Hematopoietic multipotent progenitor cell (in vitro differentiated cells): ENCODE measurements at places on chromosomes 5 and 9. TPM values are rescaled to one million over a fixed set of nuclear protein-coding genes. Genes with fewer than 3 reads are reported as not detected.

DNA sequence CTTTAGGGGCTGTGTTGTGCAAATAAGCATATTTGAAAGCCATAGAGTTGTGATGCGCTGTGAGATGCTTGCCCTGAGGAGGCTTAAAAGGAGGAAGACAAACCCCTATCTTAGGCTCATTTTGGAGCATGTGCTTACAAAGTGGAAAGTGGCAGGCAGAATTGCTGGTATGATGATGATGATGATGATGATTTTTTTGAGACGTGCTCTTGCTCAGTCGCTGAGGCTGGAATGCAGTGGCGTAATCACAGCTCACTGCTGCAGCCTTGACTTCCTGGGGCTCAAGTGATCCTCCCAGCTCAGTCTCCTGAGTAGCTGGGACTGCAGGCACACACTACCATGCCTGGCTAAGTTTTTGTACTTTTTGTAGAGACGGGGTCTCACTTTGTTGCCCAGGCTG, 1.7 kb downstream of the CNOT8 start:
- no peak for DNase-seq

DNA sequence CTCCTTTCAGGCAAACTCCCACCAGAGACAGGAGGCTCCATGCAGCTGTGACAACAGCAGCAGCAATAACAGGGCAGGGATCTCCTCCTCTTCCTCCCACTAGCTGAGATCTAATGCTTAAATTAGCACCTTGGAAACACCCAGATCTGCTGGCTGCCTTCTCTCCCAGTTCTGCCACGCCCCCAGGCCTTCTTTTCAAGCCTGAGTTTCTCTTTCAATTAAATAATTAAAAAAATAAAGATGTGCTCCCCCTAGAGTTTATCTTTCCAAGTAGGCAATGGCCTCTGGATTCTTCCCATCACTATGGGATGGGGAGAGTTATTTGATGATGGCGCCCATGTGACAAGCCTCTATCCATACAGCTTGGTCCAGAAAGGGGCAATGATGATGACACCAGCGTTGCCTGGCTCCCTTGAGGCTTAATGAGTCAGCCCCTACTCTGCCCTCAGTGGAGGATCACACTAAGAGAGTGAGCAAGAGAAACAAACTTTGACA, 3.8 kb downstream of the FAM219A start:
- DNase-seq, result no peak

DNA sequence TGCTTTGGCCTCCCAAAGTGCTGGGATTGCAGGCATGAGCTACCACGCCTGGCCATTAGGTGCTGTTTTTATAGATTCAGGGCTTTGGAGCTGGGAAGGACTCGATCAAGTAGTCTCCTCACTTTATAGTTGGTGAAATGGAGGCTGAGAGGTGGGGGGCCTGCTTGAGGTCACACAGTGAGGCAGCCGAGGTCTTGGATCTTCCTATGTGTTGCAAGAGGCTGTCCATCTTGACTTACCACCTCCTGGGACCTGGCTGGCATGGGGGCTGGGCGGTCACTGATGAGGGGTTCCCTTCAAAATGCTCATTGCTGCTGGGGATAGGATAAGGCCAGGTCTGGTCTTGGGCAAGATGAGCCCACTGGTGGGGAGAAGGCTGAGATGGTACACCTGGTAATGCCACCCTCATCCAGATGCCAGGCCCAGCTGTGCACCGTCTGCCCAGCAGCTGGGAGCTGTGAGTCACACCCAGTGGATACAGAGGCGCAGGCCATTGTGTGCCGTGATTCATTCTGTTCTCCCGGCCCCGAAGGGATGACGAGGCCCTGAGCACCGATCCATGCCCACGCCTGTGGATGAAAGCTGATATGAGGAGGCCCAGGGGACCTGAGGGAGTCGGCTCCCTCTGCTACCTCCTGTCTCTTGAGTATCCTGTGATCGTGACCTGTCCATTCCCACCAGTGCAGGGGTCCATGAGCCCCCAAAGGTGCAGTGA, 10.5 kb upstream of the NDST1 start:
- no peak for DNase-seq

Gene BAAT
- total RNA-seq, result not detected

GRCh38 chr5:61132559-61132958, 29.7 kb downstream of the SMIM15 start:
- DNase-seq, result no peak

Gene TSC1
- 33.9 TPM for total RNA-seq

- DNase-seq, result no peak
Observed at GRCh38 chr9:119282476-119283077, 86.7 kb downstream of the BRINP1 start.

GRCh38 chr5:15752663-15753285, 252.8 kb downstream of the FBXL7 start:
- no peak for DNase-seq

Gene HSD17B4
- total RNA-seq, result 80.5 TPM

DNA sequence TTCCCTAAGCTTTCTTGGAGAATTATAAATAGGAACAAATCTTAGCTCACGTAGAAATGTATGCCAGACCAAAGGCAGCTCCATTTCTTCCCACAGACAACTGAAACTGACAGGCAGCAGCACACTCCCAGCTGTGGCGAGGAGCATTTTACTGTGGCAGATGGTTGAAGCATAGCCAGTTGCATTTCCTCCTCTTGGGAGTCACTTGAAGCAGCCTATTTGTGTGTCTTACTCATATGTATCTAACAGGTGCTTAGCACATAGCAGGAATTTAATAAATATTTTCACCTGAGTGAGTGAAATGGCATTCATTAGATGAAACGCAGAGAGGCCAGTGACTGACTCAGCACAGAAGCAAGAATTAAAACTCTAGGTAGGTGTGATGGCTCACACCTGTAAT, 12.3 kb upstream of the MTMR12 start:
- DNase-seq, result no peak

DNA sequence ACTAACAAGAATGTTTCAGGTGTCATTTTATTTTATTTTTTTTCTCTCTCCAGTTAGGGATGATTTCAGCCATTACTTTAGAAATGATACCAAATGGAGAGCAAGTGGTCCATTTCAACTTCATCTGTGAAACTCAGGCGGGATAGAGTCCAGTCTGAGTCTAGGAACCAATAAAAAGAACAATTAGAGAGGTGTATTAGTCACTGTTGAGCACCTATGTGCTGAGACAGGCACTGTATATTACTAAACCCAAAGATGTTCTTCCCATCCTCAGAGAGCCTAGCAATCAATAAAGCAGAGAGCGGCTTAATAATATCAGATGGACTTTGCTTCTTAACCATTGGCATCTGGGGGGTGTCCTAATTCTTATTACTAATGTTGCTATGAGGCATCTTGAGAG, 410.3 kb upstream of the SLC24A2 start:
- DNase-seq, result no peak

Gene HSDL2
- total RNA-seq, result 17.0 TPM

Gene AQP3
- 1.6 TPM for total RNA-seq

Gene SCGB3A1
- total RNA-seq, result not detected

DNA sequence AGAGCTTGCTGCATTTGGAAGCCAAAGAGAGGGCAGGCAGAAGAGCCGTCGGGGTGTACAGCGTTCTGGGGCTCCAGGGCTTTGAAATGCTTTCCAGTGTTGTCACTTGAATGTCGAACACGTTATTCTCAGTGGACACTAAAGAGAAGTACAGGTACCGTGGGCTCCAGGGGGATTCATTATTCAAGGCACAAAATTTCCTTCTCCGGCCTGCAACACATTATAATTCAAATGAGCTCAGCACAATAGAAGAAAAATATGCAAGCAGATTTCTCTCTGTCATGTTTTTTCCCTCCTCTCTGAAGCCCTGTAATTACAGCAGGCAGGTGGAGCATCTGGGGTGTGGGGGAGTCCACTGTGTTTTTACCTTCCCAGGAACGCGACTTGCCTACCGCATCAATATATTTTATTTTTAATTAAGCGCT, 293.1 kb downstream of the ZSWIM6 start:
- no peak for DNase-seq

DNA sequence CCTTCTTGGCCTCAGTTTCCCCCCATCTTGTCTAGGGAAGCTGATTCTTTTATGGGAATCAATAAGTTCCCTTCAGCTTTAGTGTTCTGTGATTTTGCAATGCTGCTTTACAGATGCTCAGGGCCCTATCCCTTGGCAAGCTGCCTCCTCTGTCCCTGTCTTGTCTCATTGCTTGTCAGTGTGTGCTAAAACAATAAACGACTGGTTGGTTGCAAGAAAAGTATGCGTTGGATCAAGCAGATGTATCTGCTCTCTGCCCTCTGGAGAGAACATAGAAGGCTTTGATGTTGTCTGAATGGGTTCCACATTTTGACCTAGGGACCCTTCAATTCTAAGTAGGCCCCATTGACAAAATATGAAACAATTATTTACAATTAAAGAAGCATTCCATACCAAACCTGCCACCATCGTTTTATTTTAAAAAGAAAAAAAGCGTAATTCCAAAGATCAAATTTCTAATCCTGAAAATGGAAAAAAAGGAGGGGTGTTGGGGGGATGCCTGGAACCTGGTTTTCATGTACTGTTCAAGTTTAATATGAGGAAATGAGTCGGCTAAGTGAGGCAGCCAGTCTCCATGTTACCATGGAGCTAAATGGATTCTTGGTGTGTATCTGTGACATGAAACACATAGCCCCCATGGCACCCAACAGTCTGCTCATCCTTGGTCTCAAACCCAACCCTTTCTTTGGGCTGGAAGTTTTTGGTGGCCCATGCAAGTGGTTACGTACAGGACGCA, 31.2 kb upstream of the TARS1 start:
- DNase-seq, result no peak

- DNase-seq, result no peak
Observed at GRCh38 chr5:34047774-34048572, 5.0 kb upstream of the C1QTNF3 start.

GRCh38 chr5:147752033-147752432, 30.5 kb downstream of the JAKMIP2 start:
- no peak for DNase-seq

GRCh38 chr5:80654054-80654390, 430 bp upstream of the MSH3 start:
- peak; percentile 9 for DNase-seq

Gene GGTA1
- total RNA-seq, result 4.8 TPM

Gene NR5A1
- 0.54 TPM for total RNA-seq

GRCh38 chr5:125043781-125044391, 297.4 kb upstream of the ZNF608 start:
- DNase-seq, result no peak

DNA sequence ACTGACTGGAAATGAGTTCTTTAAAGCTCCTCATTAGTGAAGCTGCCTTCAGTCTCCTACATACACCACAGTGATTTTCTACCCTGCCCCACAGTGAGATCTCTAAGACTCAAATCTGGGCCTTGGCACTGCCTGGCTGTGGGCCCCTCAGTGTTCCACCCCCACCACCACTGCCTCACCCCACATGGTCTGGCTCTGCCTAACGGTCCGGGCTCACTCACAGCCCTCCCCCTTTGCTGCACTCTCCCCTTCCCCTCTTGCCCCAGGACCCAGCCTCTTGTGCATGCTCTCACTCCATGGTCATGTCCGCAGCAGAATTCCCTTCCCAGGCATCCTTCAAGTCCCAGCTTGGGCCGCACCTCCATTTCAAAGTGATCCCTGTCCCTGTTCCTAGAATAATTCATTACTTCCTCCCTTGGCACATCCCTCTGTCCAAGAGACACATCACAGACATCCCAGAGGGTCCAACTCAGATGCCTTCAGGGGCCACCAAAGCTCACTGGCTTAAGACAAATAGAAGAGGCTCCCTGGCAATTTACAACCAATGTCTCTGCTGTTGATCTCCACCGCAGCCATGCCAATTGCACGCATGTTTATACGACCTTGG, 56.7 kb downstream of the HRH2 start:
- no peak for DNase-seq

DNA sequence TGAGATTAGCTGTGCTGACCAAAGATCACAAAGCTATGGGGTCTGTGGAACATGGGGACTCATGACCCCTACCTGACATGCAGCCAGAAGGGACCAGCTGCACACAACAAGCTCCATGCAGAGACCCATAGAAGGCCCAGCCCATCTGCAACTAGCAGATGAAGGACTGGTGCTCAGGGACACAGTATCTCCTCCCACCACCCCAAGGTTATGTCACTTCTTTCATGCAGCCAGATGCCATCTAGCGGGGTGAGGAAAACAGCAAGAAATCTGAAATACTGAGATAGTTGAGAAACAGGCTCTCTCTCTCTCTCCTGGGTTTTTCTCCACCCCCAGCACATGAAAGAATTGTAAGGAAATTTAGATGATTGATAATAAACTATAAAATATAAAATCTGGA, 161.3 kb upstream of the DAPK1 start:
- DNase-seq, result no peak

DNA sequence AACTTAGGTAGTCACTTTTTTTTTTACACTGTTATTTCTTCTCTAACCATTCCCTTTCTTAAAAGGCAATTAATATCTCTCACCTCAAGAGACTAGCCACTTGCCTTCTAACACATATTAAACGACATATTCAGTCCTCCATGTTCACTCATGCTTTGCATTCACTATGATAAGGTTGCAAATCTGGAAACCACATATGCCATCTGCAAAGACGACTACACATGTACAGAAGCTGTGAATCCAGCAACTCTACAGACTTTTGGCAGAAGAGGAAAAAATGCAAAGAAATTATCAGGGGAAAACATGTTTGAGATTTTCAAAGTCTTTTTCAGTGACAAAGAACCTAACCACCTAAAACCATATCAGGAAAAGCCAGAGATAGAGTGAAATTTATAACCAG, 112.1 kb downstream of the EPB41L4A start:
- no peak for DNase-seq

DNA sequence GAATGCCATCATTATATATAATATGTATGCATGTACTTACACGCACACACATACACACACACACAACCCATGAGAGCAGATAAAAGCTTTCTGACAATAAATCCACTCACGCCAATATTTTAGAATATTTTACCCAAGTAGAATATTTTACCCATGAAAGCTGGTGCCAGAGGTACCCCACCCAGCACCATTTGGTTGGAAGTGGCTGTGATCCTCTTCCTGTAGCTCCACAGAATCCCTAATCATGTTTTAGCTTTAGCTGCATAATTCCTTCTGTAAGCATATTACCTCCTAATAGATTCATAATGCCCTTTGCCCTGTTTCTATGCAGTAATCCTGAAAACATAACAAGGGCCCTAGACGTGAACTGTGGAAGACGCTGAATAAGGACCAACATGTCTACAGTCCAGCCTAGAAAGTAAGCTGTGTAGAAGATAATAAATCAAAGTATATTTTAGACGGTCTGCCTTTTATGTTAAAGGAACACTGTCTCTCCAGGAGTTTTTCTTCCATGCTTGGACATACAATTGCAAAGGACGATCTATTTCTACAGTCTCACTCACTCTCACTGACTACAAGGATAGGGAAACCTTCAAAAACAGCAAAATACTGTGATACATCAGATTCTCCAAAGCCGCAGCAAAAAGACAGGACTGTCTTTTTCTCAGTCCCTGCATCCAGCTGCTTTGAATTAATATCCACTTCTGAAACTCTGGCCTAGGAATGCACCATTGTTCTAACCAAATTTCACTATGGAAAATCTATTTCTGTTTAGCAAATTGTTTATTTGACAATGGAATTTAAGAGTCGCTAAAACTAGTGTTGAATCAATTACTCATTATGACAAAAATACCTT, 98.2 kb downstream of the USP20 start:
- no peak for DNase-seq
